ENCODE measurements at places on chromosomes 2 and 18.
A peak's percentile ranks its signal among the peaks of the same experiment; 100 is the strongest.

- H3K27ac ChIP-seq: no peak overlapping the region
- no peaks in the 10 kb centered on the region for H3K36me3 ChIP-seq
- H3K4me3 ChIP-seq: no peak overlapping the region
- no peak for DNase-seq
- no peaks in the 10 kb centered on the region for H3K27me3 ChIP-seq
These were observed 25.1 kb downstream of the MAL start for GRCh38 chr2:95050385-95051300.

- H3K36me3 ChIP-seq: no peaks in the 10 kb centered on the region
- H3K4me3 ChIP-seq: no peak overlapping the region
- no peaks in the 10 kb centered on the region for H3K4me1 ChIP-seq
- no peak for DNase-seq
- no peak overlapping the region for H3K27ac ChIP-seq
These were observed 387.9 kb upstream of the MYT1L start for GRCh38 chr2:2719015-2719414.

- no peak overlapping the region for H3K27ac ChIP-seq
- H3K27me3 ChIP-seq: no peaks in the 10 kb centered on the region
- no peaks in the 10 kb centered on the region for H3K36me3 ChIP-seq
- DNase-seq: no peak
These were observed 36.4 kb downstream of the EMILIN2 start for GRCh38 chr18:2883076-2883735.

DNA sequence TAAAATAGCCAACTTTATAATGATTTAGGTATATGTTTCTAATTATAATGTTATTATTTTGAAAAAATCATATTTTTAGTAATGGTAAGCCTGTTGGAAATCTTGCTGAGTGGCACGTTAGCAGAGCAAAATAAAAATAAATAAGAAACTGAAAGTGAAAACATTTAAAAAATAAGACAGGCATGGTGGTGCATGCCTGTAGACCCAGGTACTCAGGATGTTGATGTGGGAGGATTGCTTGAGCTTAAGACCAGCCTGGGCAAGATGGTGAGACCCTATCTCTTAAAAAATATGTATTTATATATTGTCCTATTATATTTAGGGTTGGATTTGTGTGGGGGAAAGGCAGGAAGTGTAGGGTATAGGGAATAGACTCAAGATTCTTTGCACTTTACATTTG lies 15.8 kb upstream of the ANKRD12 start:
- no peak overlapping the region for H3K27ac ChIP-seq
- no peak overlapping the region for H3K4me3 ChIP-seq
- peaks cover 36% of the 10 kb centered on the region for H3K4me1 ChIP-seq
- peaks cover 3% of the 10 kb centered on the region for H3K36me3 ChIP-seq

GRCh38 chr18:11387880-11388279 lies 221.5 kb upstream of the SLC35G4 start:
- H3K4me1 ChIP-seq: peaks cover 7% of the 10 kb centered on the region
- no peaks in the 10 kb centered on the region for H3K36me3 ChIP-seq
- H3K27ac ChIP-seq: no peak overlapping the region
- DNase-seq: peak; percentile 10
- no peak overlapping the region for H3K4me3 ChIP-seq

DNA sequence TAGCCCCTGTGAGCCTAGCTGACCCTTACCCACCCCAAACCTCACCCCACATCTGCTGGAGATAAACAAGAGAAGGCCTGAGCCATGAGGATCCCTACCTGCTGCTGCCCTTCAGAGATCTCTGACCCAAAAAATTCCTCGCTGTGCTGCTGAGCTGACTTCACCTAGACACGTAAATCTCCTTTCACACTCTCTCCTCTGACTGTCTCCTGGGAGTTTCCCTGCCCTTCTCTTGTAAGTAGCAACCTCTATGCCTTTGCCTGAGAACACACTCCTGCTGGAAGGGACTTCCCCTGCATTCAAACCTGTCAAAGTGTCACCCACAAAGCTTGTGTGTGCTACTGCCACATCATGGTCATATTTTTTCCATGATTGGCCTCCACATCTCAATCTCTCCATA lies 134.2 kb upstream of the NOL4 start:
- no peak overlapping the region for H3K4me3 ChIP-seq
- no peak overlapping the region for H3K27ac ChIP-seq
- no peaks in the 10 kb centered on the region for H3K4me1 ChIP-seq
- no peaks in the 10 kb centered on the region for H3K36me3 ChIP-seq
- H3K27me3 ChIP-seq: no peaks in the 10 kb centered on the region

DNA sequence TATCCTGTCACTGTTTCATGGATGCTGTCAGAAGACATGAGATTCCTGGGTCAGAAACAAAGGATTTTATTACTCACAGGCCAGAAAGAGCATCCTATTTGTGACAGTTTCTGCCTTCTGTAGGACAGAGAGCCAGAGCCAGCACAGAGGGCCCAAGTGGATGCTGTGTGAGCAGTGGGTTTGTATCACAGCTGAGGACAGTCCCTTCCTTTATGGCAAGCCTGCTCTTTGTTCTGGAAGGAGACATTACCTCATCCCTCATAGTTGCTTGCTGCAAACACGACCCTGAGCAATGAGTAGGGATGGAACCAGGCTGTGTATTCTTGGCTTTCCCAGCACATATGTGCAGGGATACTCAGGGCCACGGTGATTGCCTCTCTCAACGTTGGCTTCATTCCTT lies 41.6 kb downstream of the ARHGEF4 start:
- no peaks in the 10 kb centered on the region for H3K27me3 ChIP-seq
- H3K4me1 ChIP-seq: no peaks in the 10 kb centered on the region
- no peak for DNase-seq
- H3K27ac ChIP-seq: no peak overlapping the region
- no peaks in the 10 kb centered on the region for H3K36me3 ChIP-seq

DNA sequence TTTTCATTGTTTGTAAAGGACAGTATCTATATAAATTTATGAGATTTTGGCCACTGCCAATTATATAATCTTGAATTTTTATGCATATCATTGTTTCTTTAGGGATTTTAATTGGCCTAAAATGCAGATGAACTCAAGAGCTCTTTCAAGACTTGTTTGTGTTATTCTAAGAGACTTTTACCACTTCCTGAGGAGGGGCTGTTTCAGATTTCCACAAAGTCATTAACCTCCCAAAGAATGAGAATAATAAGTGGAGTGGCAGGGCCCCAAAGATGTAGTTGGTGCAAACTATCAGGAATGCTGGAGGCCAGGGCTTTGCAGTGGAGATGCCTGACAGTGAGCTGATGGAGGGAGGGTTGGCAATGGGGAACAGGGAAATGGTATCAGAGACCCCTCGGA lies 15.5 kb upstream of the ACVR1 start:
- H3K36me3 ChIP-seq: no peaks in the 10 kb centered on the region
- no peak overlapping the region for H3K4me3 ChIP-seq
- H3K27me3 ChIP-seq: no peaks in the 10 kb centered on the region

DNA sequence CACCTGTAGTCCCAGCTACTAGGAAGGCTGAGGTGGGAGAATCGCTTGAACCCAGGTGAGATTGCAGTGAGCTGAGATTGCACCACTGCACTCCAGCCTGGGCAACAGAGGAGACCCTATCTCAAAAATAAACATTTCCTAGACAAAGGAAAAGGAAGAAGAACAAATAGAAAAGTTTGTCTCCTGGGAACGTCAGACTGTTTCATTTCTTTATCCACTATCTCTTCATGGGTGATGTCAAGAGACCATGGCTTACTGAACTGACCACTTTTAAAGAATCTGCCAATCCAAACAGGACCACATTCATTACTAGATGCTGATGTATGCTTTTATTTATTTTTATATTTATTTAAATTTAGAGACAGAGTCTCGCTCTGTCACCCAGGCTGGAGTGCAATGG lies 26.8 kb downstream of the COX7A2L start:
- H3K4me3 ChIP-seq: no peak overlapping the region
- no peak for DNase-seq
- no peak overlapping the region for H3K27ac ChIP-seq
- H3K4me1 ChIP-seq: peaks cover 12% of the 10 kb centered on the region
- H3K27me3 ChIP-seq: no peaks in the 10 kb centered on the region
- peaks cover 25% of the 10 kb centered on the region for H3K36me3 ChIP-seq
